ENCODE measurements at places on chromosomes 13 and 19.

DNA sequence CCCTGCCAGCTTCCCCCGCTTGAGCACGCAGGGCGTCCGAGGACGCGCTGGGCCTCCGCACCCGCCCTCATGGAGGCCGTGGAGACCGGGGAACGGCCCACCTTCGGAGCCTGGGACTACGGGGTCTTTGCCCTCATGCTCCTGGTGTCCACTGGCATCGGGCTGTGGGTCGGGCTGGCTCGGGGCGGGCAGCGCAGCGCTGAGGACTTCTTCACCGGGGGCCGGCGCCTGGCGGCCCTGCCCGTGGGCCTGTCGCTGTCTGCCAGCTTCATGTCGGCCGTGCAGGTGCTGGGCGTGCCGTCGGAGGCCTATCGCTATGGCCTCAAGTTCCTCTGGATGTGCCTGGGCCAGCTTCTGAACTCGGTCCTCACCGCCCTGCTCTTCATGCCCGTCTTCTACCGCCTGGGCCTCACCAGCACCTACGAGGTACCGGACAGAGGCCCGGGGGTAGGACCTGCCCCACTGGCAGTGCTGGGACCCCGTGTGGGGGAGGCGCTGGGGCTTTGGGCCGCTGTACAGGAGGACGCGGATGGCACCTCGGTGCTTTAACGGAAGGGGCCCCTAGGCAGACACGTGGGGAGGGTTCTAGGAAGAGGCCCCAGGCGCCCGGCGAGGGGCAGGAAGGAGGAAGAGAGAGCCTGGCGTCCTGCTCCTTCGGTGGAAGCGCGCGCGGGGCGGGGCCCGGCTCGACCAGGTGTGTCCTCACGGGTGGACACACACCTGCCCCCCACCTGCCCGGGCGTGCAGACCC is 681 bp downstream of the SLC5A5 start:
- peak; percentile 81 for DNase-seq
- no peaks in the 10 kb centered on the region for H3K36me3 ChIP-seq
- no peak overlapping the region for H3K27ac ChIP-seq
- no peaks in the 10 kb centered on the region for H3K27me3 ChIP-seq
- H3K4me3 ChIP-seq = peak overlapping the region; percentile 81

DNA sequence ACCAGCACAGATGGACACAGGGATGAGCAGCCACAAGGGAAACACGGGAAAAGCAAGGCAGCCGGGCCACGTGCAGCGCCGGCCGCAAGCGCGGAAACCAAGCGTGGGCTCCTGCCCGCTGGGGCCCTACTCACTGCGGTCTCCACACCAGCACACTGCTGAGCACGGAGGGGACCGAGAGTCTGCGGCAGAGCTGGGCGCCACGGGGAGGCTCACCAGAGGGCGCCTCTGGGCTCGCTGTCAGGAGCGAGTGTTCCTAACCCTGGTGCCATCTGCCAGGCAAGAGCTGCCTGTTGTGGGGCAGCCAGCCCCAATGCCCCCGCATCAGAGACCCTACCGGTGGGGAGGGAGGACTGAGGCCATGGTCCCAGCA is 26.5 kb downstream of the MPND start:
- H3K27ac ChIP-seq = peak overlapping the region; percentile 96
- peak overlapping the region; percentile 78 for H3K4me3 ChIP-seq
- H3K36me3 ChIP-seq = no peaks in the 10 kb centered on the region
- no peaks in the 10 kb centered on the region for H3K27me3 ChIP-seq
- DNase-seq = peak; percentile 81
- H3K4me1 ChIP-seq = peaks cover 43% of the 10 kb centered on the region

GRCh38 chr13:49356223-49356622 is 87.6 kb downstream of the CAB39L start:
- H3K27me3 ChIP-seq = no peaks in the 10 kb centered on the region
- DNase-seq = no peak
- H3K27ac ChIP-seq = no peak overlapping the region
- no peaks in the 10 kb centered on the region for H3K4me1 ChIP-seq
- H3K4me3 ChIP-seq = no peak overlapping the region

DNA sequence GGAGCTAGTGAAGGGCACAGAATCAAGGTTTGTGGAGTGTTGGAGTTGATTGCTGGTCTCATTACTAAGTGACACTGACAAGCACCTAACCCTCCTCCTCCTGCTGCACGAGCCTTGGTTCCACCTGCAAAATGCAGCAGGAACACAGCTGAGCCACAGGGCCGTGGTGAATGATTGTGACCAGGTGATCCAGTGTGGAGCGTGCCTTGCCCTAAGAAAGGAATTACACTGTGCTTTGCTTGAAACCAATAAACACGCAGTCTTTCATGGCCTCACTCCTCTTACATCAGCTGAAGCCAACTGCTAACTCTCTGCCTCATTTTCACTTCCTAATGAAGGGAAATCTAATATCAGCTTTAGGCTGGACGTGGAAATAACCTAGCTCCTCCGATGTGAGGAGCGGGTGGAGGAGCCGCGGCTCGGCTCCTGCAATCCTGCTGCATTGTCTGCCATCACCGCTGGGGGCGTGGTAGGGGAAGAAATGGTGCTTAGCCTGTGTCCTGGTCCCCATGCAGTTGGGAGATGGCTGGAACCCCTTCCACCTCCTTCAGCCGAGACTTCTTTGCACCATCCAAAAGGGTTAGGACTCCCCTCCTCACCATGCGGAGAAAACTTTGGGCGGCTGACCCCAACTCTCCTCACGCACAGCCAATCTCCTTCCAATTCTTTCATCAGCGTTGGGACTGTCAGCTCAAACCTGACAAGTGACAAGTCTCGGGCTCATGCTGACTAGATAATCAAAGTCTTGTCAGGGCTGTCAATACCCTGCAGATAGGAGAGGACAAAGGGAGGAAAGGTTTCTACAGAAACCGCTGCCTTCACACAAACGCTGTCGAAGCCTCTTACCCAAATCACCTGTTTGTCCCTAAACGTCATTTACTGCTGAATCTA is 427.9 kb downstream of the ZNF536 start:
- no peaks in the 10 kb centered on the region for H3K36me3 ChIP-seq
- peak; percentile 60 for DNase-seq
- H3K27ac ChIP-seq = no peak overlapping the region
- H3K4me3 ChIP-seq = no peak overlapping the region
- no peaks in the 10 kb centered on the region for H3K4me1 ChIP-seq

Measured in activated naive CD4-positive, alpha-beta T cell treated with anti-CD3 and anti-CD28 coated beads for 36 hours (primary cell).